Osteoblast (primary cell): ENCODE measurements at places on chromosomes 12 and 14. TPM values are rescaled to one million over a fixed set of nuclear protein-coding genes. Genes with fewer than 3 reads are reported as not detected.

GRCh38 chr12:18283831-18284230 lies 22.5 kb downstream of the PIK3C2G start:
- DNase-seq: no peak
- H3K27ac ChIP-seq: no peak overlapping the region
- H3K4me3 ChIP-seq: no peak overlapping the region
- no peaks in the 10 kb centered on the region for H3K27me3 ChIP-seq

GRCh38 chr12:64895526-64895925 lies 71.1 kb downstream of the TBC1D30 start:
- H3K36me3 ChIP-seq: no peaks in the 10 kb centered on the region
- H3K4me3 ChIP-seq: no peak overlapping the region
- peaks cover 25% of the 10 kb centered on the region for H3K4me1 ChIP-seq

- peaks cover 19% of the 10 kb centered on the region for H3K4me1 ChIP-seq
- H3K4me3 ChIP-seq: no peak overlapping the region
- no peak overlapping the region for H3K27ac ChIP-seq
- H3K27me3 ChIP-seq: no peaks in the 10 kb centered on the region
Observed at GRCh38 chr14:100263141-100263540, 24.2 kb downstream of the YY1 start.

Gene DIO2
- total RNA-seq: 0.29 and 1.1 TPM in 2 replicates

Gene KRT5
- 0.36 TPM in 1 of 2 replicates, not detected in the other for total RNA-seq

Gene ACOT6
- total RNA-seq: not detected in 2 replicates
